GM12891 (cell line): ENCODE measurements at places on chromosomes 13 and 19.

- DNase-seq, result no peak
Observed at GRCh38 chr19:55322204-55322885, 2.8 kb downstream of the TMEM150B start.

DNA sequence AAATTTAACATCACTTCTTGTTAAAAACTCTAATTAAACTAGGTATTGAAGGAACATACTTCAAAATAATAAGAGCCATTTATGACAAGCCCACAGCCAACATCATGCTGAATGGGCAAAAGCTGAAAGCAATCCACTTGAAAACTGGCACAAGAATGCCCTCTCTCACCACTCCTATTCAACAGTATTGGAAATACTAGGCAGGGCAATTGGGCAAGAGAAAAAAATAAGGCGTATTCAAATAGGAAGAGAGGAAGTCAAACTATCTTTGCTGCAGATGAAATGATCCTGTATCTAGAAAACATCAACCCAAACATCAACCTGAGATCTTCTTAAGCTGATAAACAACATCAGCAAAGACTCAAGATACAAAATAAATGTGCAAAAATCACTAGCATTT, 15.6 kb upstream of the LILRB1 start:
- DNase-seq, result no peak

GRCh38 chr19:16773259-16773658, 53.6 kb downstream of the NWD1 start:
- no peak for DNase-seq

DNA sequence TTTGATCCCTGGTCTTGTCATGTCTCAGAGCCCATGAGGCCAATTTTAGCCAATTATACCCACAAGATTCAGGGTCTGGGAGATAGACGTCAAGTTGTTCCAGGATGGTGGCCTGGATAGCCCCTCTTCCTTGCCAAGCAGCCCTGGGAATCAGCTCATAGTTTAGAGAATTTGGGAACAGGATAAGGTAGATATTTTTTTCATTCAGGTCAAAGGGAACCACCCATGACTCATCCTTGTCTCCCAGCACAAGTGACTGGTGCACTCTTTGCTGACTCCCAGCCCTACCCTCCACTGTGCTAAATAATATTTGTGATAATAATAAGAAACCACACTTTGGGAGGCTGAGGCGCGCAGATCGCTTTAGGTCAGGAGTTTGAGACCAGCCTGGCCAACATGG, 17.1 kb upstream of the S1PR4 start:
- no peak for DNase-seq

DNA sequence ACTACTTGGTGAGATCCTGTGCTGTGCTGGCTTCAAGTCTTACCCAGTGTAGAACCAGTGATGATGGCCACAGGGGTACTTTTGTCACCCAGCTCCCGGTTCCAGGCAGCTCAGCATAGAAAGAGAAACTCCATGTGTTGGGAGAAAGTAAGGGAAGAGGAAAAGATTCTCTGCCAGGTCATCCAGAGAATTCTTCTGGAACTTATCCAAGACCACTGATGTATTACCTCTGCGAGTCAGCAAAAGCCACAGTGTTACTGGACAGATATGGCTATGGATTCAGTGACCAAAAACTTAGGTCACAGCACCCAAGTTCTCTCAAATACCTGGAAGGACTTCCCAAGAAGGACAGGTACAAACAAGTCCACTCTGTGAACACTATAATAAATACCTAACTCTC, 399.5 kb upstream of the MIR17HG start:
- DNase-seq, result no peak

GRCh38 chr13:67145950-67146349, 84.2 kb downstream of the PCDH9 start:
- no peak for DNase-seq

DNA sequence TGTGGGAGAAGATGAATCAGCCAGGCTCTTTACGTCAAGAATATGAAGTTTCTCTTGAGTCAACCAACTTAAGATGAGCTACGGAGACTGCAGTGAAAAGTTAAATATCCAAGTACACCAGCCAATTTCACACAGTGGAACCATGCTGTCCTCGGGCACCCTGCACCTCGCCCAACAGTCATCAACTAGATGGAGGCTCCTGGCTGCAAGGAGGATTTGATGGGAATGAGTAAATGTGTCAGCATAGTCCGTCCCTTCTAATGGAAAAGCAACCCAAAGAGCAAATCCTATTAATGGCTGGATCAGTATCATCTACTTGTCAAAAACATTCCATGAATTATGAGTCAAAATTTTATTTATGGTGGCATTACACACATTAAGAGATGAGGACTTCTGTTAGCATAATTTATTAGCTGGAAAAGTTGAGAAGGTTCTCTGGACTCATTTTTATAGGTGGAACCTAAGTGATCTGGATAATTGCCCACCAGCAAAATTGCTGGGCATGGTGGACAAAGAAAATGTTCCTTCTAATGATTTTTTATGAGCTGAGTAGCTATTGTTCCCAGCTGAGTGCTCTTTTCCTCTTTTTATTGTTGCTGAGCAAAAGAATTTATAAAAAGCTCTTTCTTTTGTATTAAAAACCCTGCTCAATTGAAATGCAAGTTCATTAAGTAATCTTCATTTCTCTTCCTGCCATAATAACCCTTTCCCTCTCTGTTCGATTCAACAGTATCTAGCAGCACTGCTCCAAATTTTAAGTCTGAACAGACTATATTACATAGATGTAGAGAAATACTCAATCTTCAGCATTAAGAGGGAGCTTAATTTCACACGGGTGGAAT, 88.4 kb downstream of the DNAJC15 start:
- no peak for DNase-seq

GRCh38 chr19:19746286-19747213, 13.6 kb upstream of the ZNF14 start:
- peak; percentile 11 for DNase-seq

DNA sequence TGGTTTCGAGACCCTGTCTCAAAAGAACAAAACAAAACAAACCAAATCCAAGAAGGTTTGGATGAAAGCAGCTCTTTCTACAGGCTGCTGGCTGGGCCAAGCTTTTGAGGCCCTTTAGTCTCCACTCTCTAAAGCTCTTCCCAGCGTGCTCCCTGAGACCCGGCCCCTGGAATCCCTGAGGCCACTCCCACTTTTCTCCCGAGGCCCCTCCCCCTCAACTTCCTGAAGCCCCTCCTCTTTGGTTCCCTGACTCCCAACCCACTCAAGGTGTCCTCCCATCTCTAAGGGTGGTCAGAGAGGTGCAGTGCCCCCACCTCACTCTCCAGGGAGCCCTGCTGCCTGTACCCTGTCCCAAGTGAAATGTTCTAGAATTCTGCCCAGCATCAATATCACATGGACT, 10.6 kb downstream of the ERICH6B start:
- no peak for DNase-seq

DNA sequence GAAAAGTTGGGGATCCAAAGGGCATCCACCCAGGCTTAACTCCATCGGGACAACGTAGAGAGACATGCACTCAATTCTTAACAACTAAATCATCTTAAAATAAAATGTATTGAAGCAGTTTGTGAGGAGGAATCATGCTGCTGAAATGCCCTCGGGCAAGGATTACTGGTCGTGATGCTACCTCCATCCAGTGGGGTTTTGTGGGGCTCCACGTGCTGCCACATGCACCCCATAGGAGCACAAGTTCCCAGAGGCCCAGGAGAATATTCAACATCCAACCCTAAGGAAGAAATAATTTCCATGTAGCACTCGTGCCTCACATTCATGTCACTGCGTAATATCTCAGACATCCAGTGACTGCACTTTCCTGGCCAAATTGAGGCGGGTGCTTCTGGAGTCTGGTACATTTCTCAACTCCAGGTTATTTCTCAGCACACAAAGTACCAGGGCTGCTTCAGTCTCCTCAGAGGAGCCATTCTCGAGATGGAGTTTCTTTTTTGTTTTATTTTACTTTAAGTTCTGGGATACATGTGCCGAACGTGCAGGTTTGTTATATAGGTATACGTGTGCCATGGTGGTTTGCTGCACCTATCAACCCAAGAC, 429.8 kb downstream of the FOXO1 start:
- no peak for DNase-seq

DNA sequence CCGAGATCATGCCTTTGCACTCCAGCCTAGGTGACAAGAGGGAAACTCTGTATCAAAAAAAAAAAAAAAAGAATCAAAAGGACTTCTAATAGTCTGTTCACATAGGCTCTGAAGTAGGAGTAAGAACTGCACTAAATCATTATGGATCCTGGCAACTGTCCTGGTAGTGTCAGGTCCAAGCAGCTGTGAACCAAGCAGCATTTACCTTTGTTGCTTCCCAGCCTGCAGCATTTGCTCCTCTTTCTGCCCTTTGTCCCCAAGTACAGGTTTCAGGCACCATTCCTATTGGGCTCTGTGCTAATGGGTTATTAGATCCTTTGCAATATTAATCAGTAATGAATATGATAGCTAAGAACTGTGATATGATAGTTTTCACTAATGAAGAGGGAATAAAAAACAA, 77.4 kb upstream of the NBEA start:
- no peak for DNase-seq

- no peak for DNase-seq
Observed at GRCh38 chr19:39471756-39472536, 8.7 kb upstream of the TIMM50 start.

DNA sequence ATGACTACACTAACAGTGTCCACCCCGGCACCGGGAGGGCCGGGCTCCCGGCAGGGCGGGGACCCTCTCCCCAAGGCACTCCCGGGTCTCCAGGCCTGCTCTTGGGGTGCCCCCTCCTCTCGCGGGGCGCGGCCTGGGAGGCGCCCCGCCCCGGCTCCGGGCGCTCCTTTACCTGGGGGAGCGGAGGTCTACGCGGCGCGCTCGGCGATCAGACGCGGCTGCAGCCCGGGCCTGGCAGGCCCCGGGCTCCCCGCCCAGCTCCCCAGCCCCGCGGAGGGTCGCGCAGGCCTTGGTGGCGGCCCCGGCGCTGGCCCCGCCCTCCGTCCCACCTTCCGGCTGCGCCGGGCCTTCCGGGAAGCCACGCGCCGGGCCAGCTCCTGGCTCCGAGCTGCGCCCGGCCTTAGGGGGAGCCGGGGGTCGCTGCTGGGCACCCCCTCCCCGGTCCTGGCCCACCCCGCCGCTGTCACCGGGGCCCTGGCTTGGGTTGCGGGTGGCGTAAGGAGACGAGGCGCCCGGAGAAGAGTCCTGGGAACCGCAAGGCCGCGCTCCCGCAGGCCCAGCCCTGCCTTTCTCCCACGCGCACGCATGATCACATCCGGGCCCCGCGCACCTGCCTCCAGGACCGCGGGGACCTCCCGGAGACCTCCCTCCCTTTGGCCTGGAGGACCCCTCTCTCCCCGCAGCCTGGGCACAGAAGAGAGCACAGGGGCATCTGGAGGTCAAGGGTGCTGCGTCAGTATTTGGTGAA, at the start of gene C19orf12:
C19orf12 (minus strand) TSS at position 309 of the 748 bp plus-strand sequence. CDS start 6,848 bp downstream, outside the sequence.
- DNase-seq, result peak; percentile 73

- DNase-seq, result peak; percentile 78
Observed at GRCh38 chr19:12484371-12485051, at the start of gene ZNF709. ZNF709 (minus strand) TSS chr19:12484816; CDS start chr19:12484657, 159 bp downstream.

- DNase-seq, result no peak
Observed at GRCh38 chr13:111139873-111140561, 24.9 kb downstream of the ARHGEF7 start.

GRCh38 chr13:21753117-21753729, 82.3 kb downstream of the FGF9 start:
- DNase-seq, result no peak

- DNase-seq, result no peak
Observed at GRCh38 chr13:100566543-100566942, 22.0 kb downstream of the GGACT start.

- DNase-seq, result no peak
Observed at GRCh38 chr13:50171590-50172282, 156.5 kb downstream of the KCNRG start.

DNA sequence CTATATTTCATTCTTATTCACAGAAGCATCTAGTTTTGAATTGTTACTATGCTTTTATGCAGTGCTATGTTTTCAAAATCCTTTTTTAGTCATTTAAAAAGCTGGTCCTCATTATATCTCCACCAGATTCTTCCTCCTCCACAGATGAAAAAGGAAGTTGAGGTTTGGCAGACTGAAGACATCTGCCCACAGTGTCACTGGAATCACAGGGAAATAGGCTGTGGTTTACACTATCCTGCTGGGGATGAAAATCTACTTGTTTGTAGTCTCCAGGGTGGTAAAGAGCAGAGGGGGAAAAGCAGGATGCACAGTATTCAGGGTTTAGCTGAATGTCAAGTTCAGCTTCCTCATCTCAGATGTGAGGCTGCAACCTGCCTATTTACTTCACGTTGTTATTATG, 351.2 kb downstream of the DNAJC15 start:
- DNase-seq, result no peak

GRCh38 chr13:64672751-64673150, 2557.4 kb downstream of the PCDH9 start:
- DNase-seq, result no peak

- no peak for DNase-seq
Observed at GRCh38 chr19:13981021-13981420, 25.1 kb downstream of the RFX1 start.

DNA sequence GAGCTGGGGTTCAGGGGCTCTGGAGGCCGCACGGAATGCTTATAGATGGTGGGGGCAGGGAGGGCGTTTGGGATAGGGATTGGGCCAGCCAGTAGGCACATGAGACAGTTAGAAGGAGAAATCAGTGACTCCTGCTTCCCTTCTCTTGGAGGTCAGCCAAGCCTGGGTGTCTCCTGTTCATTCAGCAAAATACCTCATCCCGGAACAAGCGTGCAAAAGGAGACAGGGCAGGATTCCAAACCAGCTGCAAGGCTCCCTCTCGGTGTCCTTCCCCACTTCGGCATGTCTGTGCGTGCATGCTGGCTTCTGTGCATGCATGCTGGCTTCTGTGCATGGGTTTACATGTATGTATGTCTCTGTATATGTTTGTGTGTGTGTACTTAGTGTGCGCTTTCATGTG, 37.3 kb upstream of the PEPD start:
- no peak for DNase-seq

GRCh38 chr19:10762656-10763055, 44.8 kb downstream of the DNM2 start:
- no peak for DNase-seq

- DNase-seq, result peak; percentile 99
Observed at GRCh38 chr19:1020868-1021425, at the start of gene TMEM259. TMEM259 (minus strand) TSS chr19:1021123; CDS start chr19:1020996, 127 bp downstream.

DNA sequence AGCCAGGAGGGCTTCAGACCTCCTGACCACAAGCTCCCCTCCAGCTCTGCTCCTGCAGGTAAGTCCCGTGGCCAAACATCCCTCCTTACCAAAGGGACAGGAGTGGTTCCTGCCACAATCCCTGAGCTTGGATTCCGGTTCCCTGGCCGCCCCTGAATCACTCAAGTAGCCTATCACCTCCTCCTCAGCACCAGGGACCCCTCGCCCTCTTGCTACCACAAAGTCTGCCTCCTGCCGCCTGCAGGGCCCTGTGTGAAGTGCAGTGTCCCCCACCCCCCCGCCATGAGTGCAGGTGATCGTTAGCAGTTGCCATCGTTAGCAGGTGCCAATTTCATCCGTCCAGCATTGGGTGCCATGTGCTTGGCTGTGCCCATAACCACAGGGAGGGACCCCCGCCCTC, 40.8 kb upstream of the RANBP3 start:
- no peak for DNase-seq
